ENCODE measurements at places on chromosomes 1 and 21.
A peak's percentile ranks its signal among the peaks of the same experiment; 100 is the strongest.

GRCh38 chr1:91541918-91542533, 41.4 kb downstream of the CDC7 start:
- DNase-seq, result no peak

DNA sequence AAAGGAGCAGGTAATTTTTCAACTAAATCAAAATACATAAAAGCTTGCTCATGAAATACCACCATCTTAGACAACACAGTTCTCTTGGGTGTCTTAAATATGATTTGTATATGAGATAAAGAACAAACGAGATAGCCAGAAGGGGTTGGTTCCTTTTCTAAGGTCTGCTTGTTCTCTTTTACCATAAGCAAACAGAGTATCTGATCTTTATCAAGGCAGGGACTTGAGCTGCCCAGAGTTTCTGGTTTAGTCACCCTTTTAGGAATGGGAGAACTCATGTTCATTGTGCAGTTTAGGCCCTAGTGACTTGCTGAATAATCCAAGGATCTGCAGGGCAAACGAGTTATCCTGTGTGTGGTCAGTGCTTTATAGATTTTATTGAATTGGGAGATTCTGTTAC, 3.0 kb upstream of the SUCO start:
- DNase-seq, result no peak

GRCh38 chr1:169390303-169390702, 22.3 kb downstream of the BLZF1 start:
- no peak for DNase-seq

- no peak for DNase-seq
Observed at GRCh38 chr1:246893191-246893939, 38.4 kb downstream of the AHCTF1 start.

GRCh38 chr1:201348211-201348566, 29.3 kb downstream of the TNNT2 start:
- no peak for DNase-seq

GRCh38 chr1:85850238-85850637, 142.0 kb upstream of the ZNHIT6 start:
- DNase-seq, result no peak

GRCh38 chr1:148263128-148263905, 111.2 kb upstream of the NBPF11 start:
- peak; percentile 6 for DNase-seq

- DNase-seq, result peak; percentile 72
Observed at GRCh38 chr1:37811027-37811655, 3.1 kb upstream of the YRDC start.

DNA sequence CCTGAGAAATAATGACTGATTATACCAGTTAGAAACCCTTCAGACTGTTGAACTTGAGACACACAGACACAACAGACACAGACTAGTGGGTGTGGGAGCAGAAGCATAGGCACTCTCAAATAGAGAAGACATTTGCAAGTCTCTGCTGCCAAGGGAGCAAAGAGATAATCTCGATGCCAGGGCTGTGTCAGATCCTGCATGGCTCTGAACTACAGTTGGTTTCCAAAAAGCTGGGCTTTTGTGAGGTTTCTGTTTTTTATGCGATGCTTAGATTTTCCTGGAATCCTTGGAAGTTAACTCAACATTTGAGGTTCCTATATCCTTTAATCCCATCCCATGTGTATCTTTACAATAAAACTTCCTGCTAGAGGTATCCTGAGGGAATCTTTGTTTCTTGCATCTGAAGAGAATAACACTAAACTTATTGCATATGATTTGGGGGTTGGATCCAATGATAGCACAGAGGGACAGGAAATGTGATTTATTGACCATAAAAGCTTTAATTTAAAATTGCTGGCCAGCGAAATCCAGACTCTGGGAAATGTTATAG, 236.4 kb downstream of the SPATA17 start:
- no peak for DNase-seq

GRCh38 chr1:10299151-10299550, 88.8 kb downstream of the KIF1B start:
- no peak for DNase-seq

DNA sequence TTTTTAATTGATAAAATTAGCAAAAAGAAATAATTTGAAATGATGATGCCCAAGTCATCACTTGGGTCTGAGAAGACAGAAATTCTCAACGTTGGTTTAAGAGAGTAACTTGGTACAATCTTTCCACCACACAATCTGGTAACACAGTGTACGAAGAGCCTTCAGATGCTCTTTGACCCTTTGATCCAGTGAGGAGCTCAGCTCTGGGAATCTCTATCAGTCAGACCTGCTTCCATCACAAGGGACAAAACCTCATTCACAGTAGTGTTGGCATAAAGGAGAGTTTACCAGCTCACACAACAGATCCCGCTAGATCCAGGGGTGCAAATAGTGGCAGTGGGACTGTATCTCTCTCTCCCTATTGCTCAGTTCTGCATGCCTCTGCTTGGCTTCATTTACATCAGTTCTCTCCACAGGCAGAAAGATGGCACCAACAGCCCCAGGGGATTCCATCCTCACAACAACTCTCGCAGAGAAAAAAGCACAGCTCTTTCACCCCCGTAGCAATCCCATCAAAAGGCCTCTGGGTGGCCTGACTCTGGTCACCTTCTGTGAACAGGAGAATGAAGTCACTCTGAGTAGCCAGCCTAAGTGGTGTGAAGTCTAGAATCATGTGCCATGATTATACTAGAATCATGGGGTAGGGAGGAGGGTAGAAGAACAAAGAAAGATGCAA, 119.7 kb downstream of the ZNF281 start:
- DNase-seq, result no peak

DNA sequence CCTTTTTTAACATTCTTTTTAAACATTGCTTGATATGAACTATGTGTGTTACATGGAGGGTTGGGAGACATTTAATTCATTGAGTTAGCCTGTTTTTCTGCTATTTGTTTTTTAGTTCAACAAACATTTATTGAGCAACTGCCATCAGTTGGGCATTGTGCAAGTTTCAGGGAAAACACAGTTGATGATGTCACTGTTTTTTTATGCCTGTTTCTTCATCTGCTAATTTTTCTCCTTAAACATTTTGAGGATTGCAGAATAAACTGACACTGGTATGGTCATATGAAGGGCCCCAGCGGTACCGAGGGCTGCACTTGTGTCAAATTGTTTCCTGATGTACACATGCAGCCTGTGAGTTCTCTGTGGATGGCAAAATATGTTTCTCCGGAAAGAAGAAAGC, 253.0 kb downstream of the FGGY start:
- no peak for DNase-seq

DNA sequence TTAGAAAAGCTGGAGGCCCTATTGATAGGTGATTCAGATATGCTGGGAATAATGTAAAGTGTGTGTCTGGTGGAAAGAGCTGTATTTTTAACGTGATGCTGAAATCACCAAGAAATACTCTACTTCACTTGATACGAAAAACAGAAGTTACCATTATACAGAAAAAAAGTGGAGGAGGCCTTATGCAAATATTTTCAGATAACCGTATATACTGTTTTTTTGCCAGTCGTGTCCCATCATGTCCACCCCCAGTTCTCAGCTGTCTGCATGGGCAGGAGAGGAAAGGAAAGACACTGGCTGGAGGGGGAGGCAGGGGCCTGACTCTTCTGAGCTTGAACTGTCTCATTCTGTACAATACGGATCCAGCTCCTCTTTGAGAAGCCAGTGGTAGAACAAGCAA, 51.1 kb downstream of the KCNJ6 start:
- no peak for DNase-seq

DNA sequence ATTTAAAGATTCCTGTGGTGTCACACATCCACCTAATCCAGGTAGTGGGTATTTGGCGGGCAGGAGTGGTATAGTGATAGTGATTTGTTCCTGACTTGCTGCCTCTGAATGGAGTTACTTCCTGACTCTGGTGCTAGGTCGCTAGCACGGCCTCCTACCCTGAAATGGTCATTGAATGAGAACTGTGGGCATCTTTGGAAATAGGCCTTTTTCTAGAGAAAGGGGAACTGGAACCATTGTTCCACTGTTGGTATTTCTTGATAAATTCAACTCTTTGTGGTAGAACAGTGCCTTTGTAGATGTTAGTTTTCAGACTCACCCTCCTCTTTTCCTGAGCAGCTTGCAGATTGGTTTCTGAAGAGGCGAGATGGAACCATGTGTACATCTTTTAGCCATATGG, 1.5 kb downstream of the QSOX1 start:
- DNase-seq, result no peak

- no peak for DNase-seq
Observed at GRCh38 chr21:35423709-35424108, 374.6 kb upstream of the RUNX1 start.

GRCh38 chr1:88502886-88503285, 181.2 kb upstream of the PKN2 start:
- DNase-seq, result no peak

- DNase-seq, result no peak
Observed at GRCh38 chr1:201145132-201145531, 9.1 kb downstream of the TMEM9 start.

GRCh38 chr1:203215573-203215972, 13.9 kb downstream of the CHIT1 start:
- DNase-seq, result no peak

DNA sequence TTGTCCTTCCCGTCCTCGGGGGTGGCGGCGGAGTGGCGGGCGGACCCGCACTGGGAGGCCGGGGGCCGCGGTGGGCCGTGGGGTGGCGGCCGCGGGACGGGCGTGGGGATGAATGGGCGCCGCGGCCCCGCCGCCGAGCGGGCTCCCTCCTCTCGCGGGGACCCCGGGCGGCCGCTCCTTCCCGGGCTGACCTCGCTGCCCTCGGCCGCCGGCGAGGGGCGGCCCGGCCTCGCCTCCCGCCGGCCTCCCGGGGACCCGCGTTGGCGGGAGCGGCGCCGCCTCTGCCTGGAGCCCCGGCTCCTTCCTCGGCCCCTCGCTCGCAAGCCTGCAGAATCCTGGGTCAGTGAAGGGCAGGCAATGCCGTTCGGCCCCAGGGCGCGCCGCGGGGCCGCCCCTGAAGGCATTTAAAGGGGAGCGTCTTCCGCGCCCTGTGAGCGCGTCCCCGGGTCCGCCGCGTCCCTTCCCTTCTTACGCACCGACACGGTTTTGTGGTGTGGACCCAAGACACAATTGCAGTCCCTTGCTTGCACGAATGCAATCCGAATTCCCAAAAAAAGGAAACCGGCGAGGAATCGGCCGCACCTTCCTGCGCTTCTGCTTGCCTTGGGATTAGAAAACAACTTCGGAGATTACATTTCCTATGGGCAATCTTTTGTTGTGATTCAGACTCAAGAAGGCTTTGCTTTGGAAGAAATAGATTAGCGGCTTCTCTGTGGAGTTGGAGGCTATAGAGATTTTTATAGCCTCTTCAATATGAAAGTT, 776 bp downstream of the ITSN1 start:
- peak; percentile 19 for DNase-seq

- DNase-seq, result no peak
Observed at GRCh38 chr1:212930986-212931678, 19.2 kb upstream of the VASH2 start.

- DNase-seq, result no peak
Observed at GRCh38 chr21:42661688-42662429, 8.4 kb downstream of the PDE9A start.

DNA sequence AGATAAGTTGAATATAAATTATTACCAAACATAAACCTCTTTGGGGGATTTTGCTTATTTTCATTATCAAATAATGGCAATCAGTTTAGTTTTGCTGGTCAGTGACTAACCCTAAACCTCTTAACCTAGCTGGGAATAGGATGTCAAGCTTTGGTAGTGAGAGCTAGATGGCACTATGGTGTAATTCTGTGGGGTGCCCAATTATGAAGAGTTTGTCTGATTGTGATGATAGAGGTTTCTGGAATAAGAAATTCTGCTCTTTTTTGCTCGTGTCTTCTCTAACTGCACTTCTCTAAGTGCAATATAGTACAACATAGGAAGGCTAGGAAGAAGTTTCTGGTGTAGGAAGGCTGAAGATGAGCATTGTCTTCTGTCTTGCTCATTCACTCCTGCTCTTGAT, 59.8 kb downstream of the XCL1 start:
- no peak for DNase-seq

DNA sequence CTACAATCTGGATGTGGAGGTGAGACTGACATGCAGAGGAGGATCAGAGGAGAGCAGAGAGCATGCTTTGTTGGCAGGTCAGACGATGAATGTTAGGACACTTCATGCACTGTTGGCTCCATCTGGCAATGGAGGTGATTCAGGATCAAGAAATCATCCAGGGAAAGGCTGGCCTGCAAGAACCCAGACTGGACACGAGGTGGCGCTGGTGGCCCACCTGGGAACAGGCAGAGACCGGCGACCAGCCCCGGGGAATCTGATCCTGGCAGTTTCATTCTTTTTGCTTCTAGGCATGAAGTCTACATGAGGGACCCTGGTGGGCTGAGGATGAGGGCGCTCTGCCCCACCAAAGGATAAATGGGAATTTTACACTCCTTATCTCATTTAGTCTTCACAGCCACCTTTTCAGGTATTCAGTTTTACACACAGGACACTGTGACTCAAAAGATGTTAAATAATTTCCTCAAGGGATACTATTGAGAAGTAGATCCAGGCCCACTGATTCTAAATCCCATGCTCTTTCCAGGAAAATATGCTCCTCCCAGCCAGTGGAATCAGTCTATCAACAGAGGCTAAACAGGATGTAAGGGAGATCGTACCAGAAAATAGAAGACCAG, 26.2 kb upstream of the SCMH1 start:
- DNase-seq, result peak; percentile 77

DNA sequence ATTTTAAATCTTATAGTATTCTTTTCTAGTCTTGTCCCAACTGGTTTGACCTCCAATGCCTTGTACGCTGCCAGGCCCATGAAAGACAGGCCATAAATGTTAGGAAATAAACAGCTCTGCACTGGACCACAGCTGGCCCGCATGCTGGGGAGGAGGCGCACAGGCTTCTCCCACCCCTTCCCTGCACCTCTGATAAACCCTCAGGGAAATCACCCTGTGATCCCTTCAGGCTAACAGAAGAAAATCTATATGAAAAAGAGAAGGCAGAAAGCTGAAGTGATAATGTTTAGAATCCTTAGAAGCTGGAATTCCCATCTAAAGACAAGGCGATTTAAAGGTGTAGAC, 41.5 kb downstream of the COLGALT2 start:
- no peak for DNase-seq

DNA sequence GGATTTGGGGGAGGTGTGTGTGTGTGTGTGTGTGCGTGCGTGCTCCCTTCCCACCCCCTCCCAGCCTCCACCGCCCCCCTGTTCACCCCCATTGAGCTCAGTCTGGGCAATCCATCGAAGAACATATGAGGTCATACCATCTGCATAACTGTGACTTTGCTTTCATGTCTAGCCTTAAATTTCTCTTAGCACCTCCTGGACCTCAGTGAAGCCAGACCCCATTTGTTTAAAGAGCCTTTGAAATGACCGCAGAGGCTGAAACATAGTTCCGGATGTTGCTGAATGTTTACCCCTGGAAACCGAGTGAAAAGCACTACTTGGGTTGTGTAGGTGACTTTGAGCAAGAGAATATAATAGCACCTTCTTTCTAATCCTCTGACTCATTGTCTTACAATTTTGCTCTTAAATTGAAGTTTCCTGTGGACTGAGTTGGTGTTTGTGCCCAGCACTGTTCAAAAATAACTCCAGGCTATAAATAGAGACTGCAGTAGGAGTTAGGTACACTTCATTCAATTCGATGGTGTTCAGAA, 75.4 kb downstream of the UBE4B start:
- DNase-seq, result no peak

Data from substantia nigra (tissue), 51 donors.